SW 1271 (cell line): ENCODE measurements at places on chromosomes 2 and 18.

DNA sequence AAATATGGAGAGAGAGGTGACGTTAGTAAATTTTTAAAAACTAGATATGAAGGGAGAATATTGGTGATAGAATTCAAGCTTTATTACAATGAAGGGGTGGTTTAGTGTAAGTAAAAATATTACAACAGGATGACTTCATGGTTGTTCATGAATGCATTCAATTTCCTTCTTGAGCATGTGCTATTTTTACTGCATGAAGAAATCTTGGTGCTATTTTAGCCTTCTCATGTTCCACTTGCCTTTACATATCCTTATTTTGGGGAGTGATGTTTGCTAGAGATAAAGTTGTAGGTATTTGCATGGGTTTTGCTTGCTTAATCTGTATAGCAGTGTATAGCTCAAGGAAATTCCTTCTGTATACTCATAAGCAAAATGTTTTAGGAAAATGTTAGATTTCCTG, 195.0 kb upstream of the MMADHC start:
- no peak for DNase-seq

DNA sequence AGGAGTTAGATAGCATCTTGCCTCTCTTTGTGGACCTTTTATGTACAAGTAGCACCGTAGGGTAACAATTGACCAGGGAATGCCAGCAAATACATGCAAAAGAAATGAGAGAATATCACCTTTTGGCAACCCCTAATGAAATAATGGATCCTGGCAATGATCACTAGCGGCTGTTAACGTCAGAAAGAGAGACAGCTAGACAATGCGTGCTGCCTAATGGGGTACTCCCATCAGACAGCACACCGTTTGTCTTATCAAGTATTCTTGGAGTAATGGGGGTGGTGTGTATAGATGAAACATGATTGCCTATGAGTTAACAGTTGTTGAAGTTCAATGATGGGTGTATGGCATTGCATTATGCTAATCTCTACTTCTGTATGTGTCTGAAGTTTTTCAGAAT, 1.6 kb downstream of the ELAC1 start:
- no peak for DNase-seq

DNA sequence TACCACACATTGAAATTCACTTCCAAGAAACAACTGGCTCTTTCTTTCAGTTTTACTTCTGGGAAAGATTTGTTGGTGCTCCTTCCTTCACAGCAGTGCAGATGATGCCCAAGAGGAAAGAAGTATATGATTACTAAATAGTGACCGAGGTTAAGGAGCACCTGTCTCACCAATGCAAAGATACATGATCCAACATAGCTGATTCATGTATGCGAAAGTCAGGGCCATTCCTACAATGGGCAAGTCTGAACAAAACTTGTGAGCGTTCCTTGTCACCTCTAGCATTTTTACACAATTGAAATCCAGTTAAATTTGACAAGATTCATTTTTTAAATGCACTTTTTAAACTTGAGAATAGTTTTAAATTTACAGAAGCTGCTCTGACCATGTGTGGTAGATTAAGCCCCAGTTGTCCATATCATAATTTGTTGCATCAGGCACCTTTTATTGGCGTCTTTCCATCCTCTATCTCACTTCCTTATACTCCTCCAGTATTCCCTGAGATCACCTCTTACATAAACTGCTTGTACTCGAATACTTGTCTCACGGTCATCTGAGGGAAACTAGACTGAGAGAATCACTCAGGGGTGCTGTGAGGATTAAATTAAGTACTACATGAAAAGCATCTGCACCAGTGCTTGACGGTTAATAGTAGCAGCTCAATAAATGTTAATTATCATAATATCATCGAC, 438.8 kb upstream of the CDH20 start:
- DNase-seq = no peak

GRCh38 chr18:79627750-79628294, 51.8 kb upstream of the CTDP1 start:
- no peak for DNase-seq

DNA sequence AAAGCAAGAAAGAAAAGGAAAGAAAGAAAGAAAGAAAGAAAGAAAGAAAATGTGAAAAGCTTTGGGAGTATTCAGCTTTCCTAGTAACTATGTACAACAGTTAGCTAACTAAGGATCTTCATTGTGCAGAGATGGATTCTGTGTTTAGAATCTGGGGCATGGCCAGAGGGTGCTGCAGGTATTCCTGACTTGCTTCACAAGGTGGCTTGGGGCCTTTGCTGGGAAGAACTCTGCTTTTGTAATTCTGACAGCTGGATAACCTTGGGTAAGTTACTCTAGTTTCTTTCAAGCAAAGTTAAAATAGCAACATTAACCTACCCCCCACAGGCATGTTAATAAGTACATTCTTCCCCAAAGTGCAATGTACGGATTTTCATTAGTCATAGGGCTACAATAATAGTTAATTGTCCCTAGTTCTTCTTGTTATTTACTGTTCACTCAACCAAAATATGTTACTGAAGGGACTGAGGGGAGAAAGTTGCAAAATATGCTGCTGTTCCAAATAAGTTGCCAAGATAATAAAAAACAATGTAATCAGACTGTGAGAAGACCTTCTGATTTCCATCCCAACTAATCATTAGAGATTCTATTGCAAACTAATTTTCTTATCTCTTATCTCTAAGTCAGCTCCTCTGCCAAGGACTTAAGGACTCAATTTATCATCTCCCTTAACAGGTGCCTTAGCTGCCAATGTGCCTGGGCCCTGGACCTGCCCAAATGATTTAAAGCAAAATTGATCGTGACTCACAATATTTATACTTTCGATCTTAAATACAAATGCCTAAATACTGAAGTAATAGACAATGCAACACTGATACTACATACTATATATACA, 50.3 kb downstream of the SERPINB8 start:
- no peak for DNase-seq

GRCh38 chr2:240558236-240558761, 511 bp upstream of the ANKMY1 start:
- no peak for DNase-seq

- no peak for DNase-seq
Measured at GRCh38 chr2:10326151-10326616, 23.5 kb downstream of the HPCAL1 start.

DNA sequence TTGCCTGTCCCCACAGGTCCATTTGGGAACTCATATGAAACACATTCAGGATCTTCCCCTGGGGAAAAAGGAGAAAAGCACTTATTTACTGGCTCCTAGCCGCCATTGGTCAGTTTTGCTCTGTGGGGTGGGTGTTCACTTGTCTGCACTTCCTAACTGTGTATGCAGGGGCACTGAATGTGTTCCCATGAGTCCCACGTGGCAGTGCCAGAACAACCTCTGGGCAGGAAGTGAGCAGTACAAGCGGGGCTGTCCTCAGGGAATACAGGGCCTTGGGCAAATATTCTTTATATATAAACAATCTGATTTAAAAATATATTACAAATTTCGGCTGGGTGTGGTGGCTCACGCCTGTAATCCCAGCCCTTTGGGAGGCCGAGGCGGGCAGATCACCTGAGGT, 21.8 kb upstream of the CTIF start:
- DNase-seq = no peak

- DNase-seq = no peak
Measured at GRCh38 chr2:239321596-239322415, 79.0 kb downstream of the HDAC4 start.

GRCh38 chr2:181456660-181457120, 496 bp upstream of the ITGA4 start:
- no peak for DNase-seq

GRCh38 chr2:2686222-2686621, 355.1 kb upstream of the MYT1L start:
- no peak for DNase-seq

- no peak for DNase-seq
Measured at GRCh38 chr2:240311821-240312220, 123.6 kb upstream of the GPC1 start.
